ENCODE measurements at places on chromosomes 12 and 14.

- DNase-seq, result no peak
Measured at GRCh38 chr12:110778833-110779577, 36.3 kb upstream of the PPP1CC start.

- no peak for DNase-seq
Measured at GRCh38 chr14:99078426-99078825, 193.6 kb downstream of the BCL11B start.

GRCh38 chr12:10175846-10176636, 2.8 kb upstream of the TMEM52B start:
- DNase-seq, result no peak

DNA sequence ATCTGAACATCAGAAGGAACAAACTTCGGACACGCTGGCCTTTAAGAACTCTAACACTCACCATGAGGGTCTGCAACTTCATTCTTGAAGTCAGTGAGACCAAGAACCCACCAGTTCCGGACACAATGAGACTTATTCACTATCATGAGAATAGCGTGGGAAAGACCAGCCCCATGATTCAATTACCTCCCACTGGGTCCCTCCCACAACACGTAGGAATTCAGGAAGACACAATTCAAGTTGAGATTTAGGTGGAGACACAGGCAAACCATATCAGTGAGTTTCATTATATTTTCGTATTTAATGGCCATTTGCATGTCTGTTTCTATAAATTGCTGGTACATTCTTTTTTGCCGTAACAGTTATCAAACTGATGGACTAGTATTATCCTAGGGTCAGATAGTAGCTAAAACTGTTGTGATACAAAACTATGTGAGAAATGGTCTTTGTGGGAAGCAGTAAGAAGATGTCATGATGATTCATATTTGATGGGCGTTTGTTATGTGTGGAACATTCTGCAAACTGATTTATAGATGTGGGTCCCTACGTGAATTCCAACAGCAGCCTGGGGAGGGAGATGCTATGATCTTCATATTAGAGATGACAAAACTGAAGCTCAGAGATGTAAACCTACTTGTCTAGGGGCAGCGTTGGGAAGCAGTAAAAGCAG, 282.4 kb upstream of the TMEM132C start:
- DNase-seq, result no peak

- no peak for DNase-seq
Measured at GRCh38 chr14:98840091-98840490, 431.9 kb downstream of the BCL11B start.

GRCh38 chr12:128339126-128339520, 72.2 kb downstream of the TMEM132C start:
- DNase-seq, result no peak

- DNase-seq, result no peak
Measured at GRCh38 chr12:71142016-71142415, 15.8 kb downstream of the TSPAN8 start.

DNA sequence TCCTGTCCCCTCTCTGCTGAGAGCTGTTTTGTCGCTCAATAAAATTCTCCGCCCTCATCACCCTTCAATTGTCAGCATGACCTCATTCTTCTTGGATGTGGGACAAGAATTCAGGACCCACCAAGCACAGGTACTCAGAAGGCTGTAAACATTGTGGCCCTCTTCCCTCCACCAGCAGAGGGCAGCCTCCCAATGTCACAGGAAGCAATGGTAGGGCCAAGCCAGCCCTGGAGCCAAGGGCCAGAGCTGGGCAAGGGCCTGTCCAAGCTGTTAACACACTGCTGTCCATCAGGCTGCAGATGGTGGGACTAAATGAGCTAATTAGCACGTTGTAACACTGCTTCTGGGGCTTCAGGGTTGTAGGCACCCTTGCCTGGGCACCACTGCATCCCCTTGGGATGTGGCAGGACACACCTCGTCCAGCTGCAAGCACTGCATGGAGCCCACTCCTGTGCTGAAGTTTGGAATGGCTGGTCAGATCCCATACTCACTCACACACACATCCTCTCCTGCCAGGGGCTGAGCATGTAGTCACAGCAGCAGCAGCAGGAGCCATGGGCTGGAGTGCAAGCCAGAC, 62.7 kb upstream of the HECTD1 start:
- DNase-seq, result no peak

DNA sequence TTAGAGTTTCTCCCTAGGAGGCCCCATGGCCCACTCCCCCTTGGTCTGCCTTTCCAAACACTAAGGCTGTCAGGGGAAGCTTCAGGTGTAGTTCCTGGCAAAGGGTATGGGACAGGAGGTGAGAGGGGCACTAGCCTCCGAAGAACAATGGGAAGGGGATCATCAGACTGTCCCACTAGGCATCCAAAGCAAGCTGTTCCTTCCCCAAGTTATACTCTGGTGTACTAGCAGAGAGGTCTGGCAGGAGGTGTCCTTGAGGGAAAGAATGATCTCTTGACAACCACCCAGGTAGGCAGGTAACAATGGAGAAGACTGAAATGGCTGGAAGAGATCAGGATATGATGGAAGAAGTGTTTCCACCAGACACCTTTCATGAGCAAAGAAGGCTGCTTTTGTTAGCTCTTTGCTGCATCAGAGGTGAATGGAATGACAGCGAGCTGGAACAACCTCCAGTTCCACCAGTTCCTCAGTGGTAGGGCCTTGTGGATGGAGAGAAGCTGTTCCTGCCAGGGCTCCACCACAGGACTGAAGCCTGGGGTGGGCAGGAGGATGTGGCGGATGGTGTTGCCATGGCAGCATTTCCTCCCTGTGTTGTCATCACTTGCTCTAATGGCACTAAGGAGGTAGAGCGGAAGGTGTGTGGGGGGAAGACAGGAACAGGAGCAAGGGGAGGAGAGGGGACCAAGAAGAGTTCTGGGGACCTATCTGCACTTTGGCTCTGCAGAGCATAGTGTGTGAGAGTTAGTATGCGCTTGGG, 2.3 kb upstream of the AGAP2 start:
- DNase-seq, result no peak

DNA sequence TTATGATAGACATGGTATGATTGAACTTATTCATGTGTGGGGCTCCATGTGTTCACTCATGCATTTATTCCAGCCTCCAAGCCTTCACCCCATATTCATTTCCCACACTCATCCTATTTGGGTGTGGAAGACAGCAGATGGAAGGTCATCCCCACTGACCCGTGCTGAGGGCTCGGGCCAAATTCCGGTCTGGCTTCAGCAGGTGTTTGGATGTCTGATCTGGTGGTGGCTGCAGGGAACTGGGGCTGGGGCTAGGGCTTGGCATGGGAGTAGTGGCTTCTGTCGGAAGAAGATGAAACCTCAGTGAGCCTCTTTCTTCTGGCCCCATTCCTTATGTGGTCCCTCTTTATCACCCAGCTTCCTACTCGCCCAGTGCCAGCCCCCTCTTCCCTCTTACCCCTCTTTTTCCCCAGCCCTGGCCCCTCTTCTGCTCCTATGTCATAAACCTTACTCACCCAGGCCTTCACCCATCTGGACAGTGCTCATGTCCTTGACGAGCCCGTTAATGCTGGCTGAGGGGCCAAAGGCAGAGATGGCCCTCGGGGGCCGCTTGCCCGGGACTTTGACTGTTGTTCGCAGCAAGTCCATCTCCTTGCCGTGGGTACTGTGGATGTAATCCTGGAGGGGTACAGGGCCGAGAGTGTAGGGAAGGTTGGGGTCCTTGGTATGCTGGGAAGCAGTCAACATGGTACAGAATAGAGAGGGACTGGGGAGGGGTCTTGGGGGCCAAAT, 8.0 kb downstream of the AGAP2 start:
- DNase-seq, result no peak

GRCh38 chr12:73372856-73373255, 1100.7 kb downstream of the TRHDE start:
- no peak for DNase-seq

DNA sequence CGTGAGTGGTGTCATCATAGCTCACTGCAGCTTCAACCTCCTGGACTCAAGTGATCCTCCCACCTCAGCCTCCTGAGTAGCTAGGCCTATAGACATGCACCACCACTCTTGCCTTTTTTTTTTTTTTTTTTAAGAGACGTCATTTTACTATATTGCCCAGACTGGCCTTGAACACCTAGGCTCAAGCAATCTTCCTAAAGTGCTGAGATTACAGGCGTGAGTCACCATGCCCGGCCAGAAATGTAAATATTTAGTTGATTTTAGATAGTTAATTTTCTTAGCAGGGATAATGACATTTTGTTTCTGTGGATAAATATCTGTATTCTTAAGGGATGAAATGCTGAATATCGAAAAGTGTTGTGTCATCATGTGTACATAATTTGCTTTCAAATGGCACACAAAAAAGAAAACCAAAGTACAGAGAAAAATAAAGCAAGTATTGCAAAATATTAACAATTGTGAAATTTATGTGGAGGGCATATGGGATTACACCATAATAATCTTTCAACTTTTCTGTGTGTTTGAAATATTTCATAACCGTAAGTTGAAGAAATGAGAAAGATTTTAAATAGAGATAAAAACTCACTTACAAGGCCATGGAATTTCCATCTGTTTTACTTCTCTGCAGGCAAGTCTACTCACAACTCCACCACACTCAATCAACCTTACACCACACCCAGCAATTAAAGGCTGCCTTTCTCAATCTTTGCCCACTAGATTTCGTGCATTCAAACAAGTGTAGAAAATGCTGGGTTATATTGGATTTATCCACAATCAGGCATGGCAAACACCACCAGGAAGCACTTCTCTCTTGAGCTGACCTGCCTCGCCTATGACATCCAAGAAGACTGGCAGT, 93.7 kb downstream of the SPTSSA start:
- DNase-seq, result no peak

DNA sequence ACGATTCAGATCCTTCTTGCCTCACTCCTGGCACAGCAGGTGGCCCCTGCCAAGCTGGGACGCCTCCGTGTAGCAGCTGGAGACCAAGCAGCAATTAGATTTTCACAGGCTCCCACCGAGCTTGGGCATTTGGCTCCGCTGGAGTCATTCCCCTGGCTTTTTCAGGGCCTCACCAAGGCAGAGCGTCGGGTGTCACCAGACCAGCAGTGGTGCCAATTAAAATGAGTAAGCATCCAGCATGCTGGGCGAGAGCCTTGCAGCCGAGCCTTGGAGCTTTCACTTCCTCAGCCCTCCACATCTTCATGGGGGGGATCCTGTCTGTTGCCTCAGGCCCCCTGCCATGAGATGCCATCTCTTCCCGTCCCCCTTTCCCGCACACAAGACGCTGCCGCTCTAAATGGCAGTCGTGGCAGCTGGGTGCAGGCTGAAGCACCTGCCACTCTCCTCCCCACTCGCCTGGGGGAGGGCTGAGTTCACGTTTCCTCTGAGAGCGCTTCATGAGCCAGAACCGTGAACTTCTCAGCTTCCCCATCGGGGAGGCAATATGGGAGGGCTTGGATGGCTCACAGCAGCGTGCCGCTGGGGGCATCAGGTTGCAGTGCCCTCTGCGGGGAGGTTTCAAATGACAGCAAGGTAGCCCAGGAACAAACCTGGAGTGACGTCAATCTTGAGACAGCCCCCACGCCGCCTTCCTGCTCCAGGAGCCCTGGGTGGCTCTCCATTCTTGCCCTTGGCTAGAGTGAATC, 11.7 kb downstream of the TPCN1 start:
- DNase-seq, result no peak

GRCh38 chr12:104649921-104650320, 193.2 kb downstream of the CHST11 start:
- DNase-seq, result no peak

DNA sequence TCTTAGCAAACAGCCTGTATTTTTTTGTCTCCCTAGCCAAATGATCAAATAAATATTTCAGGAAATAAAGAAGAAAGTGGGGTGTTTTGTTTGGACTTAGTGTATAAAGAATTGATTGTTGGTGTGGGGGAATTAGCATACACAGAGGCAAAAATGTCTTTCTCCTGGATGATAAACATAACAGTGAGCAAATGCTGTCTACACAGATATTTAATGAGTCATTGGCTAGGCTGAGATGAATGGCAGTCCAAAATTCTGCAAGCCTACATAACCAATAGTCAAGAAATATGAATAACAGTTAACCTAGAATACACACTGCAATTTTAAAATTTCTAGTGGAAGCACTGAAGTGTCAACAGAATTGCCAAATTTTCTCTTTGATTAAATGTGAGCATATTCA, 35.8 kb downstream of the MYF5 start:
- DNase-seq, result no peak

- DNase-seq, result peak; percentile 39
Measured at GRCh38 chr12:56987551-56988053, 18.7 kb downstream of the ZBTB39 start.

- DNase-seq, result no peak
Measured at GRCh38 chr12:90958347-90958746, 3.4 kb upstream of the CCER1 start.

- no peak for DNase-seq
Measured at GRCh38 chr12:117362391-117362790, 965 bp upstream of the NOS1 start.

GRCh38 chr14:22002860-22003284, 329.3 kb upstream of the OR4E1 start:
- no peak for DNase-seq

- no peak for DNase-seq
Measured at GRCh38 chr12:124595444-124595843, 28.0 kb upstream of the NCOR2 start.

DNA sequence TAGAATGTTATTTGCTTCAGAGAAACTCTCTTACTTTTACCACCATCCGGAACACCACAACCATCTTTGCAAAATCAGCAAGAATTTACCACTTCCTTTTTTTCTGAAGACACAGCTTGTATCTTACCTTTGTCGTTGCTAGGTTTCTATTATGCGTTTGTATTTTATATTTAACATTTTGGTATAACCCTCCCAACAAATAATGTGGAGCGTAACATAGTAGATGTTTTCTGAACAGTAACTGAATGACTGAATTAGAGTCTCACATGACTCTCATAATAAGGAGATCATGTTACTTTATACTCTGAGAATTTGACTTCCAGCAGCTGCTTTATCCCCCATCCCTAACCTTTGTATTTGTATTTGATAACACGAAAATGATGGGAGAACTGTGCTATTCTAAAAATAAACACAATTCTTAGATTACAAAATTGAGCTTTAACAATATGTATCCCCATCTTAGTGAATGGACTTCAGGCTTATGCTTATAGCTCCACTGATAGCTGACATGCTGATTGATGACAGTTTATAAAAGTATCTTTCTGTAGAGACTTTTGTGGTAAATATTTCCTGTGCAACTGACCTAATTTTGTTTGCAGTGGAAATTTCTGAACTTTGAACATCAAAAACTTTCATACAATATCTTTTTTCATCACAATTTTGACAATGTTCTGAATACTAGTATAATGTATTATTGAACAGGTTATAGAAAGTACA, 7.9 kb upstream of the KLRB1 start:
- no peak for DNase-seq

DNA sequence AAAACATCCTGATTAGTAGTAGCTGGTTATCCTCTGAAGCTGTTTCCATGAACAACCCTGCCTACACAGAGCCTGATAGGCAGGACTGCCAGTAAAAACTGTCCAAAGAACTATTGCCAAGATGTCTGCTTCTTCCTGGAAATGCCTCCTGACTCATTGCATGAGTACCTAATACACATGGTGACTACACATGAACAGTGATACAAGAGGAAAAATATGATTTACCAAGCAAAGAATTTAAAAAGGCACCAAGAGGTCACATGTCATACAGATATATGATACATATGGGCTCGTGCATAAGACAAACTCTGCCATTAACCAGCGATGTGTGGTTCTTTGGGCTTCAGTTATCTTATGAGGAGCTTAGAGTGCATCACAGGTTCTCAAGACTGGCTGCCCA, 552.3 kb downstream of the SLC16A7 start:
- DNase-seq, result no peak
